ENCODE measurements at places on chromosomes 5 and 9.

- DNase-seq = peak; percentile 61
These were observed 454.9 kb downstream of the ENC1 start for GRCh38 chr5:74185599-74185998.

- no peak for DNase-seq
These were observed 185.0 kb downstream of the GAPVD1 start for GRCh38 chr9:125446561-125447094.

DNA sequence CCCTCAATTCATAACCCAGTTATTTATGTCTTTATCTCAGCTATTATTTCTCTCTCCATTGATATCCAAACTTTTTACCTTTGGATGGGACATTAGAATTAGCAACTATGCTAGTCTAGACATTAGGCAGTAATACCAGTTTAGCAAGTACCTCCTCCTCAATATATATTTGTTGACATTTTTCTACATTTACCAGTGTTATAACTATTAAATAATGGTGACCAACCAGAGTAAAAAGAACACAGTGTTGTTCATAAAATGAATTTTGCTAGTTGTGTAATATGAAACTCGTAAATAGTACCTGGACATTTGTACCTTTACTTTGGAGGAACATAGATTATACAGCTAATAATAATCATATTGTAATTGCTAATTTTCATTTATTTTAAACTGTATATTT, 554.6 kb upstream of the CDH6 start:
- no peak for DNase-seq

GRCh38 chr9:33129251-33129885, 37.8 kb downstream of the B4GALT1 start:
- no peak for DNase-seq

- DNase-seq = peak; percentile 80
These were observed 27.8 kb downstream of the CSF1R start for GRCh38 chr5:150058480-150059126.

- DNase-seq = peak; percentile 51
These were observed 88.8 kb downstream of the ANXA2R start for GRCh38 chr5:42951293-42951840.

- DNase-seq = no peak
These were observed 323.5 kb downstream of the PLK2 start for GRCh38 chr5:58136406-58136805.

DNA sequence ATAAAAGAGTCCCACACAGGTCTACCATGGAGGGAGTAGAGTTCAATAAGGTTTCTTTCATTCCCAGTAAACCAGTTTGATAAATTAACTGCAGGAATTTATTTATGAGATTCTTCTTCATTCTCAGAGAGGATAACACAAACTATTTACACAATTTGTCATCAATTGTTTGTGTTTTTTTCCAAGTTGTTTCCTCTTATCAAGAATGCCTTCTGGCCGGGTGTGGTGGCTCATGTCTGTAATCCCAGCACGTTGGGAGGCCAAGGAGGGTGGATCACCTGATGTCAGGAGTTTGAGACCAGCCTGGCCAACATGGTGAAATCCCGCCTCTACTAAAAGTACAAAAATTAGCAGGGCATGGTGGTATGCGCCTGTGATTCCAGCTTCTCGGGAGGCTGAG, 216.7 kb downstream of the MLLT3 start:
- no peak for DNase-seq

DNA sequence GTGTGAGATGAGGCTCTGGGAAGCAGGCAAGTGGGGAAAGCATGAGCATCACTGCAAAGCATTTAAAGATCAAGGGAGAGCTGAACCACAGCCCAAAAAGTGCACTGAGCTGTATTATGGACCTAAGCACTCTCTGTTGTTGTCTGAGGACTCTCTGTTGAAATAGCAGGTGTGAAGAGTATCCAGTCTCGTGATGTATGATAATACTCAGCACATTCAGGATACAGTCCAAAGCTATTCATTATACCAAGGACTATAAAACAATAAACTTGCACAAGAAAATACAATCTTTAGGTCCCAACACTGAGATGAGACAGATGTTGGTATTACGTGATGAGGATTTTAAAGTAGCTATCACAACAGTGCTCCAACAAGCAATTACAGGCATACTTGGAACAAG, 97.5 kb upstream of the IGFBPL1 start:
- no peak for DNase-seq

Data from fibroblast of skin of abdomen (primary cell).